ENCODE measurements at places on chromosomes 1 and 21. TPM values are rescaled to one million over a fixed set of nuclear protein-coding genes. Genes with fewer than 3 reads are reported as not detected.

DNAI4 gene
- 1.9 TPM for total RNA-seq

FBXO28 gene
- total RNA-seq = 27.9 TPM

KIF26B gene
- total RNA-seq = 0.32 TPM

RIMKLA gene
- total RNA-seq = under 0.01 TPM

IQGAP3 gene
- 17.2 TPM for total RNA-seq

RNF207 gene
- 5.2 TPM for total RNA-seq

SORT1 gene
- total RNA-seq = 15.3 TPM

KCNK2 gene
- total RNA-seq = not detected

KCNN3 gene
- total RNA-seq = 0.65 TPM

CD1B gene
- not detected for total RNA-seq

VHLL gene
- total RNA-seq = not detected

FAM72C gene
- total RNA-seq = 0.65 TPM

RYR2 gene
- not detected for total RNA-seq

PUM1 gene
- 53.6 TPM for total RNA-seq

AADACL3 gene
- not detected for total RNA-seq

CHI3L1 gene
- 1.5 TPM for total RNA-seq

MNDA gene
- not detected for total RNA-seq

MYBPH gene
- total RNA-seq = not detected

RAP1GAP gene
- total RNA-seq = not detected

SH3BP5L gene
- total RNA-seq = 26.6 TPM

PLA2G4A gene
- total RNA-seq = 10.6 TPM

OR2L2 gene
- not detected for total RNA-seq

BRINP2 gene
- not detected for total RNA-seq

SPRR2B gene
- not detected for total RNA-seq

MIER1 gene
- 34.3 TPM for total RNA-seq

ICOSLG gene
- total RNA-seq = 1.3 TPM

FTCD gene
- not detected for total RNA-seq

KRTAP10-12 gene
- not detected for total RNA-seq

PRAMEF17 gene
- total RNA-seq = not detected

KCNJ6 gene
- total RNA-seq = not detected

KCNA3 gene
- total RNA-seq = not detected

RHOU gene
- total RNA-seq = 0.46 TPM
